ENCODE measurements at places on chromosomes 7 and 10. TPM values are rescaled to one million over a fixed set of nuclear protein-coding genes. Genes with fewer than 3 reads are reported as not detected.

The PRKAR2B gene
- 10.3 TPM for total RNA-seq

The PPP1R17 gene
- total RNA-seq, result not detected

The RTKN2 gene
- 8.4 TPM for total RNA-seq

The LRRC4 gene
- total RNA-seq, result 0.92 TPM

The VIPR2 gene
- total RNA-seq, result 25.4 TPM

- no peak for DNase-seq
- H3K4me1 ChIP-seq, result no peaks in the 10 kb centered on the region
- H3K4me3 ChIP-seq, result no peak overlapping the region
- H3K27ac ChIP-seq, result no peak overlapping the region
- peaks cover 21% of the 10 kb centered on the region for H3K36me3 ChIP-seq
These were observed 19.9 kb downstream of the ATAD1 start for GRCh38 chr10:87798082-87798481.

DNA sequence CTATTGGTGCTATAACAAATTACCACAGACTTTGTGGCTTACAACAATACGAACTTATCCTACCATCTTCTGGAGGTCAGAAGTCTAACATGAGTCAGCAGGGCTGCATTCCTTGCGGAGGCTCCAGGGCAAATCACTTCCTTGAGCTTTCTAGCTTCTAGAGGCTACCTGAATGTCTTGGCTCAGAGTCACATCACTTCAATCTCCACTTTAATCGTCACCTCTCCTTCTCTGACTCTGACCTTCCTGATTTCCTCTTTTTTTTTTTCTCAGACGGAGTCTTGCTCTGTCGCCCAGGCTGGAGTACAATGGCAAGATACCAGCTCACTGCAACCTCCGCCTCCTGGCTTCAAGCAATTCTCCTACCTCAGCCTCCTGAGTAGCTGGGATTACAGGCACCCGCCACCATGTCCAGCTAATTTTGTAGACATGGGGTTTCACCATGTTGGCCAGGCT is 44.6 kb upstream of the ANAPC16 start:
- peaks cover 49% of the 10 kb centered on the region for H3K4me1 ChIP-seq
- peak overlapping the region; percentile 43 for H3K27ac ChIP-seq
- H3K4me3 ChIP-seq, result no peak overlapping the region
- DNase-seq, result peak; percentile 86

GRCh38 chr10:111565542-111565941 is 488.7 kb downstream of the ADRA2A start:
- H3K4me3 ChIP-seq, result no peak overlapping the region
- no peaks in the 10 kb centered on the region for H3K36me3 ChIP-seq
- H3K27ac ChIP-seq, result no peak overlapping the region

- DNase-seq, result no peak
- H3K4me3 ChIP-seq, result no peak overlapping the region
- H3K4me1 ChIP-seq, result no peaks in the 10 kb centered on the region
- no peak overlapping the region for H3K27ac ChIP-seq
- no peaks in the 10 kb centered on the region for H3K27me3 ChIP-seq
These were observed 140.0 kb downstream of the ITGB8 start for GRCh38 chr7:20470726-20471125.

DNA sequence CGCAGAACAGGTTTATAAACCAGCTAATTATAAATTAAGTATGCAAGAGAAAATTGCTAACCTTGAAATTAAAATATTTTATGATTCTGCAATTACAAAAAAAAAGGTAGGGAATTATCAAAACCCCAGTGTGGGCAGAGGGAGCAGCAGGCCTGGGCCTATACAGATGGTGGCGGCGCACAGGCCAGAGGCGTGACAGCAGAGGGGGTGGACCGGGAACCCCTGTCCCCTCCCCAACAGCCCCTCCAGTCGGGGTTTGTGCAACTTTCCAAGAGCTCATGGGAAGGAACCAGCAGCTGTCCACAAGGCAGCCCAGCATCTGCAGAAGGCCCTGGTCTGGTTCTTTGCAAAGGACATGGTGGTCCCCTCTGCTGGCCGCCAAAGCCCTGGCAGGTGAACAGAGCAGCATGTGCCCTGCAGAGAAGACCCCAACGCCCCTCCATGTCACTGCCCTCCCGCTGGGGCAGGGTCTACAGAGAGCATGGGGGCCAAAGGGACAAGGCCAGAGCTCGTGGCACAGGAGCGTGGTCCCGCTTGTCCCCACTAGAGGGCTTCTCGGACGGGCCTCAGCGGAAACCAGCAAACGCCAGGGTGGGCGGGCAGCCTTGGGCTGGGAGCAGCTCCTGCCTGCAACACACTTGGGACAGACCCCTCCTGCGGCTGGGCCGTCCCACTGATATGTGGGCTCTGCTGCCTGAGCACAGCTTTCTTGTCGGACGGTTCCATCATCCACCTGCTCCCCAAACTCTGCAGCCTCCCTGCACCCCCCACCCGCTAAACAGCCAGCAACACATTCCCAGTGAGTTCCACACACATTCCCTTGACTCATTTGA is 75.1 kb downstream of the EBF3 start:
- no peak overlapping the region for H3K27ac ChIP-seq
- peaks cover 38% of the 10 kb centered on the region for H3K27me3 ChIP-seq
- peak; percentile 73 for DNase-seq
- H3K36me3 ChIP-seq, result no peaks in the 10 kb centered on the region

GRCh38 chr7:128347647-128348097 is 4.0 kb upstream of the RBM28 start:
- peaks cover 19% of the 10 kb centered on the region for H3K27me3 ChIP-seq
- no peak overlapping the region for H3K4me3 ChIP-seq
- H3K27ac ChIP-seq, result no peak overlapping the region
- H3K36me3 ChIP-seq, result no peaks in the 10 kb centered on the region
- peak; percentile 48 for DNase-seq

- no peaks in the 10 kb centered on the region for H3K36me3 ChIP-seq
- no peak overlapping the region for H3K27ac ChIP-seq
- DNase-seq, result no peak
- H3K4me3 ChIP-seq, result no peak overlapping the region
These were observed 36.8 kb upstream of the ARMS2 start for GRCh38 chr10:122417667-122418066.
